ENCODE measurements at places on chromosomes 16 and 17.

- DNase-seq, result no peak
These were observed 6.2 kb downstream of the JPH3 start for GRCh38 chr16:87608400-87608985.

DNA sequence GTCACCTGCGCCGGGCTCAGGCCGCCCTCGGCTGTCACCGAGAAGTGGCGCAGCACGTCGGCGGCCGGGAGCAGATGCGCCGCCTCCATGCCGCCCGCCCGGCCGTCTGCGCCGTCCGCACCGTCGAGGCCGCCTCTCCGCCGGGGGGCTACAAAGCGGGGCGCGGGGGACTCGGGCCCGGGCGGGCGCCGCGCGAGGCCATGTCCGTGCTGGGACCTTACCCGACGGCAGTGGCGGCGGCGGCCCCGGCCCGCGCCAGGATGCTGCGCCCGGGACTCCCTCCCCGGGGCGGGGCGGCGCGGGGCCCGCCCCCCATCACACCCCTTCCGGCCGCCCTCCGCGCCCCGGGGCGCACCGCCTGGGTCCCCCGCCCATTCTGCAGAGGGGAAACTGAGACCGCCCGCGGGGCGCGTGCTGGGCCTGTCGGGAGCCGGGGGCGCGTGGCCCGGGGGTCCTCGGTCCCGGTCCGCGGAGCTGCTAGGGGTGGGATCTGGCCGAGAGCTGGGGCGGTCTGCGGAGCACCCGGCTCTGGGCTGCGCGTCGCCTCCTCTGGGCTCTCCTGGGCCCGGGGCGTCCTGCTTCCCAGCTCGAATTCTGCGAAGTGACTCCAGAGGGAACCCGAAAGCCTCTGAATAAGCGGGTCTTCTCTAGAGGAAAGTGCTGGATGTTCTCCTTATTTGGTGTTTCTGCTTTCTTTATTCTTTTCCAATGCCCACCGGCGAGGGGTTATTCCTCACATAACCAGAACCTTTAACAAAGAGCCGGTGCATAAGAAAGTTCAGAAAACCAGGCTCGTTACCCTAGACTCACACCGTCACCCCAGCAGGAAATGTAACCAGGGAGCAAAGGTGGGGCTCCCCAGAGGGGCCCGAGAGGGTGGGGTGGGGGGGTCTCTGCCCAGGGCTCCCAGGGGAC, at the start of gene ATP2A3:
Gene ATP2A3, minus strand, starts transcription at position 235 of the 915 bp plus-strand sequence. Its CDS starts 146 bp downstream, at position 89.
- peak; percentile 68 for DNase-seq

GRCh38 chr17:45768000-45768399, 16.1 kb upstream of the CRHR1 start:
- DNase-seq, result no peak

DNA sequence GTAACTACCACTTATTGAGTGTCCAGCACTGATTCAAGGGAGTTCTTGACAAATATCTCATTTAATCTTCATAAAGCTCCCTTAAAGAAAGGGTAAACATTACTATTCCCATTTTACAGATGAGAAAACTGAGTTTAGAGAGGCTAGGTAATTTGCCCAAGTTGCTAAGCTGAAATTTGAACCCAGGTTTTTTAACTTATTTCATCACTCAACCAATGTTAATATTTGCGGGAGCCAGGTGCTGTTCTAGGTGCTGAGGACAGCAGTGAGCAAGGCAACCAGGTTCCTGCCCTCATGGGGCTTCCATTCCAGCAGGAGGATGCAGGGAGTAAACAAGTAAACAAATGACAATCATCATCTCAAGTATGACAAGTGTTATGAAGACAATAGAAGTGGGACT, 104.0 kb upstream of the LHX1 start:
- DNase-seq, result no peak

DNA sequence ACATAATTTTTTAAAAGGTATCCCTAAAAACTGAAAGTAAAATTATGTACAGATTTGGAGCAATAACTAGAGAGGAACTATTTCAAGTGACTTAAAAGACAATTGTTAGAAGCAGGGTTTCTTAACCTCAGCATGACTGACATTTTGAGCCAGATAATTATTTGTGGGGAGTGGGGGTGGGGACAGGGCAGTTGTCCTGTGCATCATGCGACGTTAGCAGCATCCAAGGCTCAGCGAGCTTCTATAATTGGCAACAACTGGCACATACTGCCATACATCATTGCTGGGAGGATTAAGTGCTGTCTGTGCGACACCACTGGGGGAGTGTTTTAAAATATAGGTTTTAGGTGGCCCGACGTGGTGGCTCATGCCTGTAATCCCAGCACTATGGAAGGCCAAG, 27.1 kb downstream of the GABARAPL2 start:
- DNase-seq, result no peak

DNA sequence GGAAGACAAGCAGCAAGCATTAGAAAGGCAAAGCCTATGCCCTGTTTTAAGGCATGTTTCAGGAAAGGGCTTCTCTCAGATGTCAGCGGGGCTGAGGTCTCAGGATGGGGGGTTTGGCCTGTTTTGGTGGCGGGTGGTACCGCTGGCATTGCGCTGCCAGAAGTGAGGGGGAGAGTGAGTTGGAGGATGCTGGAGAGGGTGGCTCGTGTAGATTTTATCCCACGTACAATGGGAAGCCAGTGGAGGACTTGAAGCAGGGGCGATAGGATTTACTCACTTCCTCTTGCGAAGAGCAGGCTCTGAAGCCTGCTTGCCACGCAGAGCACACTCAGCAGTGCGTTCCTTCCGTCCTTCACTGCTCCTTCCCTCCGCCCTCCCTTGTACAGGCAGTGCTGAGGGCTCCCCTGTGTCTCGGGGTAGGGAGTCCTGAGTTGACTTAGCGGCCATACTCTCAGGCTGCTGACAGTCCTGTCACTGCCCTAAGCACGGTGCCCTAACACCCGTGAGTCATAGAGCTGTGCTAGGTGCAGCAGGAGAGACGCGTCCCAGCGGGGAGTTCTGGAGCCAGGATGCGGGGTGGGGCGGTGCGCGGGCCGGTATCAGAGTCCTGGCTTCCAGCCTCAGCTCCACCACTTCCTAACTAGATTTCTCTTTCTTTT, 113.1 kb downstream of the SNX29 start:
- no peak for DNase-seq

DNA sequence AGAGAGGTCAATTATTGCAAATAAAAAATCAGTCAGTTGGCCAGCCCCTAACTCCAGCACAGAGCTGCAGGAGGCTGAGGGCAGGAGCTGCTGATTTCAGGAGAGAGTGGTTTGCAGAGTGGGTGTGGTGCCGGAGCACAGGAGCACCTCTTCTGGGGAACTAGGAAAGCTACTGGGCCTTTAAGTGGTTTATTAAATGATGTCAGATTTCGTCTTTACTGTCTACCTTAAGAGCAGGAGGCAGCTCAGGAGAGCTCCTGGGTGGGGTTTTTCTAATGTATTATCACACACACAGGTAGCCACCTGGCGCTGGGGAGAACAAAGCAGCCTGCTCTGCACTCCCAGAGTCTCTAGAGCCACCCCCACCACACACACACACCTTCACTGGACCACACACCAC, 11.5 kb upstream of the HAS3 start:
- no peak for DNase-seq

GRCh38 chr17:76102944-76103273, 678 bp downstream of the EXOC7 start:
- no peak for DNase-seq

DNA sequence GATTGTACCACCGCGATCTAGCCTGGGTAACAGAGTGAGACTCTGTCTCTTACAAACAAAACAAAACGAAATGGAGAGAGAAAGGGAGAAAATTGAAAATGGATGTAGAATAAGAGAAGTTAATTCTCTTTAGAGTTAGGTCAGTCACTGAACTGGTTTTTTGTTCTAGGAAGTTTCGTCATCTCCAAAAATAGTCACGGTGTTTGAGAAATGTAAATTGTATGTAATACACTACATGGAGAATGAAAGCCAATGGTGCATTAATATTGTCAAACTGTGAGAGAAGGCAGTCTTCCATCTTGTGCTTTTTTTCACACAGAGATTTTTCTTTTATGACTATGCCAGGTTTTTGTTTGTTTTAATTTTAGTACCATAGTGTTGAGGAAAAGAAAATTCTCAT, 145.9 kb downstream of the BCAS3 start:
- no peak for DNase-seq

DNA sequence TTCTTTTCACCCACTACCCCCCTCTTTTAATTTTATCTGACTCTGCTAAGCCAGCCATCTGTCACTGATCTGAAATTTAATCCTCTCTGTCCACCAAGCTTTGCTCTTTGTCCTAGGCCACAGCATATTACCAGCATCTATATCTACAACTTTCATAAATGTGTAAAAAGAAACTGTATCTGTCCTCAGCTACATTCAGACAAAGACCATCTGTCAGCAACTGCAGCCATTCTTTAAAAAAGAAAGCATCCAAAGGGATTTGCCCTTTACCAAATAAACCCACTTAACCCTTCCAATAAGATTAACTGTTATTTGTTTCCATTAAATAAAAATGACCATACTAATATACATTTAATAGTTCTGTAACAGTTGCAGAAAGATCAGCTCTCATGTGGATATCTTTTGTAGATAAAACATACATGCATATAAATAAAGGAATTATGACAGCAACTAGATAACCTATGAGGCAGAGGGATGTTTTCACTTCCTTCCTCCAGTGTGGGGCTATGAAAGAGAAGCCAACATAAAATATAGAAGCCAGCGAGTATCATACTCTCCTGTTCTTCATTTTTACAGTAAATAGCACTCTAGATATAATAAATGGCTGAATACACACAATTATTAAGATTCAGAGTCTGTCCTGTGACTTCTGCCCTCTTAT, 602.5 kb upstream of the SALL1 start:
- no peak for DNase-seq

DNA sequence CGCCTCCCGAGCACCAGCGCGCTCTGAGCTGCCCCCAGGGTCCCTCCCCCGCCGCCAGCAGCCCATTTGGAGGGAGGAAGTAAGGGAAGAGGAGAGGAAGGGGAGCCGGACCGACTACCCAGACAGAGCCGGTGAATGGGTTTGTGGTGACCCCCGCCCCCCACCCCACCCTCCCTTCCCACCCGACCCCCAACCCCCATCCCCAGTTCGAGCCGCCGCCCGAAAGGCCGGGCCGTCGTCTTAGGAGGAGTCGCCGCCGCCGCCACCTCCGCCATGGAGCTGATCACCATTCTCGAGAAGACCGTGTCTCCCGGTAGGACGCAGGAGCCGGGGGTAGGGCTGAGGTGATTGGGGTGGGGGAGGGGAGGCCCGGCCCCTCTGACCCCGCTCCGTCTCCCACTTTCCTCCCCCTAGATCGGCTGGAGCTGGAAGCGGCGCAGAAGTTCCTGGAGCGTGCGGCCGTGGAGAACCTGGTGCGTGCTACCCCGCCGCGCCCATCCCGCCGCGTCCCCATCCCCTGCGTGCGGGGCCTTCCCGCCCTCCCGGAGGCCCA, 329 bp downstream of the KPNB1 start:
- DNase-seq, result peak; percentile 21

DNA sequence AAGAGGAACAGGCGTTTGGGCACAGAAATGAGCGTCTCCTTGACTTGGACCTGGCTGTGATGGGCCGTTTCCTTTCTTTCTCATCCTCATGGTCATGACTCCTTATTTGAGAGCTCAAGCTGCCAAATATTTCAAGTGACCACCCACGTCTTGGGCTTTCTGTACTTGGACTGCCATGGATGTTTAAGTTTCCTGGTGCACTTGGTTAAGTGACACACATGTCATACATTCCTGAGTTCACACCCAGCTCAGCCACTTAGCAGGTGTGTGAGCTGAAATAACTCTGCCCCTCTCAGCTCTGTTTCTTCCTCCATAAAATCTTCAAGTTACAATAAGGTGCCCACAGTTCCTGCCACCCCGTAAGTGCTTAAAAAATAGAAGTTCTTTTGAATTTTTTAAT, 114.5 kb downstream of the CLEC16A start:
- DNase-seq, result no peak

GRCh38 chr16:47538472-47538871, 77.3 kb downstream of the PHKB start:
- no peak for DNase-seq

GRCh38 chr16:19068237-19068815, 912 bp downstream of the COQ7 start:
- no peak for DNase-seq

DNA sequence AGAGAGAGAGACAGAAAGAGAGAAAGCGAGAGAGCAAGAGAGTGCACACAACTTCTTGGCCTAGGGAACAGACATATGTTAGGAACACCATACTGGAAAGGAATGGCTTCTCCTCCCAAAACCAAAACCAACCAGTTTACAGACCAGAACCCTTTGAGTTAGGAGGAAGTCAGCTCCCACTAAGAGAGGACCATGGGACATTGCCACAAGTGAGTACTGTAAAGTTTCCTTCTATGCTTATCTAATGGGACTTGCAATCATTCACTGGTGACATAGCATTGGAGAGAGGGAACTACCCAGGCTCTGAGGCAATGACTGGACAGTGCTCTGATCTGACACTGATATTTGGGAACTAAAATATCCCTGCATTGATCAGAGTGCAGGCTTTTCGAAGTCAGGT, 32.4 kb downstream of the TBC1D3B start:
- DNase-seq, result no peak

GRCh38 chr17:1630662-1631061, 2.0 kb upstream of the SLC43A2 start:
- DNase-seq, result no peak

DNA sequence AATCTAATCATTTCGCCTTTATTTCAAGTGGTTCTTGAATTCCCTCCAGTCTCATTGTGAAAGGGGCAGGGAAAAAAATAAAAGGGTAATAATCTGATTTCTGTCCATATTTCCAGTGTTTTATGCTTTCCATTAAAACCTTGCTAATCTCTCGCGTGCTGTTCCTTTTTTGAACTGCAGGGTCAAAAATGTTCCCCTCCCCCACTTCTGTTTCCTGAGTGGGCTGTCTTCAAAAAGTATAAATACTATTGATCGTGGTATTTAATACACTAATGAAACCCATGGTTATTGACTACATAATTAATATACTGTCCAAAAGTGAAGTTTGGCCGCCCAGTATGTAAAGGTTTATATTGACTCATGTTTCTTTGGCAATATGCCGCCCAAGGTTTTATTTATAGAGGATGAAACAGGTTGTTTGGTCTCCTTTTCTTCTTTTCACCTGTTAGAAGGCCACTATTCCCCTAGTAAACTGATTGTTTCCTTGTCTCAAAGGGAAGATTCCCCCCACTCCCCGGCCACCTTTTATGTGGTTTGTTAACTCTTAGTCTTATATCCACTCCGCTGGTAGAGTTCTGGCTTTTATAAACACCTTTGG, 69.7 kb downstream of the RPA1 start:
- DNase-seq, result no peak

DNA sequence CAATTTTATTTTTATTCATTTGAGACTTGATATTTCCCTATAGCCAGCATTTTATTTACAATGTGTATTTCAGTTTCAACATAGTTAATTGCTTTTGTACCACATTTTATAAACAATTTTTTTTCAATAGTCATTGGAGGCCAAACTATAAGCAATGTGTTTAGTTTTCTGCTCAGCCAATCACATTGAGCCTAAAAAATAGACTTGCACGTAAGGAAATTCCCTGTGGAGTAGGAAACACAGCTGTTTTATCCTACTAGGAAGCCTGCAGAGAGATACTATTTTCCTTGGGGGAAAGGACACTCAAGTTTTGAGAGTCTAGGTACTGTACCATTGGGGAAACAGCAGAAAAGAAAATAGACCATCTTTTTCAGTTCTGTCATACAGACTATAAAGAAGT, 410.2 kb upstream of the GOT2 start:
- no peak for DNase-seq

GRCh38 chr17:39244600-39245570, 19.1 kb upstream of the STAC2 start:
- DNase-seq, result peak; percentile 81

GRCh38 chr16:79062336-79062735, 538.2 kb downstream of the MAF start:
- no peak for DNase-seq

- DNase-seq, result no peak
These were observed 120.1 kb downstream of the CYLD start for GRCh38 chr16:50861970-50862411.
